ENCODE measurements at places on chromosomes 2 and 18.

- DNase-seq = peak; percentile 12
These were observed 8.1 kb downstream of the PFN4 start for GRCh38 chr2:24115057-24115456.

- DNase-seq = no peak
These were observed 265.7 kb upstream of the ZC3H15 start for GRCh38 chr2:186220409-186220808.

DNA sequence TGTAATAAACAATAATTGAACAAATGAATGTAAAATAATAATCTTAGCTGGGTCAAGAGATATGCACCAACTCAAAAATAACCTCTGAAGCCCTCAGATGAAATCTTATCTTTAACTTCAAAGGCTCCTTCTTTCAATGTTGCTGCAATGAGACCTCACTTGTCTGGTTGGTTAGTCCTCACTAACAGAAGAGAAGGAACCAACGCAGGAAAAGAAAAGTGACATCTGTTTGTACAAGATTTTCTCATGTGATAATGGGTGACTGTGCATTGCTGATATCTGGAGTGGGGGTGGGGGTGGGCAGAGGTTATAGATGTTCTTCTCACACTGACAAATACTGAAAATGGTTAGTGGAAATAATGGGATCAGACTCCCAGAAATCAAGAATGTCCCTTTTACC lies 2.6 kb downstream of the SCN7A start:
- no peak for DNase-seq

DNA sequence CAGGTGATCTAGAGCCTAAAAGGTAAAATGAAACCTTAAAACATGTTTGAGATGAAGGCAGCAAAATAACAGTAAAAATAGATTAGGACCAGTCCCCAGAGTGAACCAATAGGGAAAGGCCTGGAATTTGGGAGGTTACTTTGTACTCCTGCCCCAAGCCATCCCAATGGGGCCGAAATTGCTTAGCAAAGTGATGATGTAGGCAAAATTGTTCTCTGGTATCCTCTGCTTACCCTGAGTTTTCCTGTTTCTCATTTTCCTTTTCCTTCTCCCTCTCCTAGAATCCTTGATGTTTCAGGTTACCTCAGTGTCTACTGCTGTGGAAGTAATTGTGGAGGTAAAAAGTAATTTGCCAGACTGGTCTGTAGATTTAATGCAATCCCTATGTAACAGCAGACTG lies 92.9 kb downstream of the TRABD2A start:
- DNase-seq = no peak

- peak; percentile 48 for DNase-seq
These were observed 66.3 kb upstream of the XPO1 start for GRCh38 chr2:61604433-61604832.

- DNase-seq = no peak
These were observed 51.6 kb downstream of the BMP10 start for GRCh38 chr2:68819556-68819955.

GRCh38 chr2:20378891-20379519 lies 28.4 kb upstream of the PUM2 start:
- DNase-seq = peak; percentile 76

- no peak for DNase-seq
These were observed 125.2 kb downstream of the UBE2E3 start for GRCh38 chr2:181105562-181105961.

DNA sequence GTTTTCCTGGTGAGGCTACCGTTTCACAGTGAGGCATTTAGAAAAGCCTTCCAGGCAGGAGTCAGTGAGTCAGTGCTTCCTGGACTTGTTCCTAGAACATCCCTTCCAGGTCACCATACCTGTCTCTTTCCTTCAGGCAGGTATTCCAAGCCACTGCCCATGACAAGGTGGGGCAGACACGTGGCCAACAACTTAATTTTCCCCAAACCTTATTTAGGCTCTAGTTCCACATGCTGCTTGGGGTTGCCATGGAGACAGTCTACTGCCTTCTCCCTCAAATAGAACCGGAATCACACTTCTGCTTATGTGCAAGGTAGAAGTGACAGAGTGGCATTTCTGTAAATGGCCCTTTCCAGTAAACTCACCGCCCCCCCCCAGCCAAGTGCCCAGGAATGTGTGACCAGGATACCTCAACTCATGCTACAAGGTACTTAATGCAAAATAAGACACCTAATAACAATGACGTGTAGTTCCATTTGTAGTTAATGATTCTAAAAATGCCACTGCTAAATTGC lies 258.3 kb downstream of the PRKCE start:
- DNase-seq = peak; percentile 2

- no peak for DNase-seq
These were observed 11.8 kb downstream of the RDH14 start for GRCh38 chr2:18548621-18549020.

DNA sequence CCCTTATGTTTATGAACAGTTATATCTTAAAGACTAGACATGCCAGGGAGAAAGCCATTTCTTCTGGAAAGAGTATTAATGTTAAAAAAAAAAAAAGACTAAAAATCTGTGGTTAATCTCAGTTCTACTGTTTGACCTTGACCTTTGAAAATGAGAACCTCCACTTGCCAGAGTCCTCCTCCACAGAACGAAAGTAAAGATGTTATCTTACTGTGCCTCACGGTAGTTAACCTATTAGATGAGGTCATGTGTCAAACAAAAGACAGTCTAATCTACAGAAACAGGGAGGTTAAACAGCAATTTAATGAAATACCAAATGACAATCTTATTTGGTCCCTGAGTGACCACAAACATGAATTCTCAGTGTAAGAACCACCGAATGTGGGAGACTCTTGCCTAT lies 51.2 kb downstream of the SLC14A2 start:
- no peak for DNase-seq

DNA sequence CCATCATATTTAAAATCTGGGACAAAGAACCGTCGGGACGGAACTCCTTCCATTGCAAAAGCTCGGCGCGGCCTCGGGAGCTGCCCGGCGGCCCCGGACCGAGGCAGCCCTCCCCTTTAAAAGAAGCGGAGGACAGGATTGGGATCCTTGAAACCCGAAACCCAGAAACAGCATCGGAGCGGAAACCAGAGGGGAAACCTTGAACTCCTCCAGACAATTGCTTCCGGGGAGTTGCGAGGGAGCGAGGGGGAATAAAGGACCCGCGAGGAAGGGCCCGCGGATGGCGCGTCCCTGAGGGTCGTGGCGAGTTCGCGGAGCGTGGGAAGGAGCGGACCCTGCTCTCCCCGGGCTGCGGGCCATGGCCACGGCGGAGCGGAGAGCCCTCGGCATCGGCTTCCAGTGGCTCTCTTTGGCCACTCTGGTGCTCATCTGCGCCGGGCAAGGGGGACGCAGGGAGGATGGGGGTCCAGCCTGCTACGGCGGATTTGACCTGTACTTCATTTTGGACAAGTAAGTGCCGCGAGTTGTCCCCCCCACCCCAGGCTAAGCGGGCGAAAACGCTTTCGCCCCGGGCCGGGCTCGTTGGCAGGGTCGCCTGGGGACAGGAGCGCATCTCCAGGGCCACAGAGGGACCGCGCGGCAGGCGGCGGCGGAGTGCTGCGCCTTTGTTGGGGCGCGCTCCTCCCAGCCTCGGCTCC lies at the start of gene ANTXR1:
Gene ANTXR1 (plus strand): TSS at position 38 of the 698 bp plus-strand sequence. CDS start 321 bp downstream, at position 359.
- DNase-seq = peak; percentile 70

GRCh38 chr2:45172760-45173392 lies 163.6 kb upstream of the SIX2 start:
- DNase-seq = no peak

- DNase-seq = no peak
These were observed 562.8 kb upstream of the SALL3 start for GRCh38 chr18:78416853-78417252.

DNA sequence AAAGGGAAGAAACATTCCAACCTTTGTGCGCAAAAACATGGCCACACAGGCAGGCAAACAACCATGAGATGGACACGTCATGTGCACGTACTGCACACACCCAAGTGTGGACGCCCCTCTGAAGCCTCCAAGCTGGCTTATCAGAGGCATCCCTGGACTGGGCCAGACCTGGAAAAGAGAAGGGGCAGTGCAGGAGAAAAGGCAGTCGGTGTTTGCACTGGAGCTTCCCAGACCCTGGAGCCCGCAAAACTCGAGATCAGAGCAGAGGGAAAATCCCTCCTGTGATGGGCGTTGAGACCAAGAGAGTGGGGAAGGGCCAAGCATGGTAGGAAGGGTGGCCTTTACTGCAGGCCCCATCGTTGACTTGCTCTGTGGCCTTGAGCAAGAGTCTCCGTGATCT lies 269.5 kb downstream of the CYRIA start:
- no peak for DNase-seq

DNA sequence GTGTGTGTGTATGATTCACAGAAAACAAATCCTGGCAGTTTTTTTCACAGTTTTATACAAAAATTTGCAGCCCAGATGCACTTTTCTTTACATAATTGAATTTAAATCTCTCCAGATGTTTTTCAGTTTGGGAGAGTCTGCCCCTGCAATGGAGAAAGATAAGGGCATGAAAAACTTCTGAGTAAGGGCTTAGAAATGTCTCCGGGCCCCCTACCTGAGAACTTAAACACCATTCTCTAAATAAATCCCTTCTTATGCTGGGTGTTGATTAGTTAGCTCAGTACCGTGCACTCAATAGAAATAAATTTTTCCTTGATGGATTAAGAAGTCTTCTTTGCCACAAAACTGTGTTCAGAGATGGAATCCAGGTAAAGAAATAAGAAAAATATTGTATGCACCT lies 64.5 kb downstream of the DPP4 start:
- DNase-seq = no peak

GRCh38 chr2:168920504-168921157 lies 19.5 kb downstream of the G6PC2 start:
- peak; percentile 38 for DNase-seq

DNA sequence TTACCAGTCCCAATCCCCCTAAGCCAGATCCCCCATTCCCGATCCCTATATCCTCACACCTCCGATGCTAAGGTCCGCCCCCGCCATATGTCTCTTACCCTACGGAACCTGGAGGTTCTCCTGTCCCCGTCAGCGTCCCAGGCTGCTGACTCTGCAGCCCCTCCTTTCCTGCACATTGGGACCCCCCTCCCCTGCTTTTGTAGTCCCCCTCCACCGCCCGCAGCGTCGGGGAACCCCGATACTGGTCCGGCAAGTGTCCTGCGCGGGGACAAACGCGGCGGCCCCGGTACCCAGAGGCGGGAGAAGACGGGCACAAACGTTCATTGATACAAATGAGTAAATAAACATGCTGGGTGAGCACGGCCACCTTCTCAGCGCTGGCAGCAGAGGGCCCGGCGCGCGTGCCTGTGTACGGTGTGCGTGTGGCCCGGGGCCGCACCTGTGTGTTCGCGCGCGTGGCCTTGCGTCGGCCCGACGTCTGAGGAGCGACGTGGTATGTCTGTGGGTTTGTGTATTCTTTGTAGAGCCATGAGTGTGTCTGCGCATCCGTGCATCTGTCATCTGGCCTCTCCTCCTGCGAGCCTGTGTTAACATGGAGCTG lies 2.0 kb upstream of the CYP26B1 start:
- no peak for DNase-seq

DNA sequence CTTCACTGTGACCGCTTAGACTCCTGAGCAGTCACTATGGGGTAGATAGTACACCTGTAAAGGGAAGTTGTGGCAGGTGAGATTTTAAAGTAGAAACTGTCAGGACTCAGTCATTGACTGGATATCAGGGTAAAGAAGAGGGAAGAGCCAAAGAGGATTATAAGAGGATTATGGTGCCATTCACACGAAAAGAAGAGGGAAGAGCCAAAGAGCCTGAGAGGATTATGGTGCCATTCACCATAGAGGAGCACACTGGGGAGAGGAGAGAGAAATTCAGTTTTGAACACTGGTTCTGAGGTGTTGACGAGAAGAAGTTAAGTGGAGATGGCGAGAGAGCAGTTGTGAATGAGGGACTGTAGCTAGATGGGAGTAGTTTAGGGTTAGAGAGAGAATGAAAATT lies 16.9 kb upstream of the KCNJ13 start:
- DNase-seq = no peak

- DNase-seq = no peak
These were observed 10.4 kb downstream of the ARHGAP25 start for GRCh38 chr2:68745006-68745405.

- DNase-seq = peak; percentile 83
These were observed 852 bp downstream of the POLI start for GRCh38 chr18:54269893-54270844.

DNA sequence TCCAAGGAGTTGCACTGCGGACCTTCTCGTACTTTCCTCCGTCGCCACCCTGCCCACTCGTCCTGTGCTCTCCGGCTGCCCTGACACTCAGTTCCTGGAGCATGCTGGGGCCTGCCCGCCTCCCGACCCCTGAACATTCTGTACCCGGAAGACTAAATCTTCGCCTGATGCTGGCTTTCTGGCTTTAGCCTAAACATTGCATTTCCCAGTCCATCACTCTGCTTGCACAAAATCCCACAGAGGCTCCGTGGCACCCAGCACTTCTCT lies 550 bp upstream of the SFXN5 start:
- no peak for DNase-seq

- DNase-seq = peak; percentile 98
These were observed 361.2 kb downstream of the LRRTM4 start for GRCh38 chr2:77161009-77161408.

GRCh38 chr2:183172220-183172887 lies 48.1 kb downstream of the NUP35 start:
- DNase-seq = no peak

Measured in HT1080 (cell line).